ENCODE measurements at places on chromosomes 1 and 21. TPM values are rescaled to one million over a fixed set of nuclear protein-coding genes. Genes with fewer than 3 reads are reported as not detected.
A peak's percentile ranks its signal among the peaks of the same experiment; 100 is the strongest.

GRCh38 chr1:56403321-56403720 is 176.0 kb downstream of the PLPP3 start:
- DNase-seq = no peak

DNA sequence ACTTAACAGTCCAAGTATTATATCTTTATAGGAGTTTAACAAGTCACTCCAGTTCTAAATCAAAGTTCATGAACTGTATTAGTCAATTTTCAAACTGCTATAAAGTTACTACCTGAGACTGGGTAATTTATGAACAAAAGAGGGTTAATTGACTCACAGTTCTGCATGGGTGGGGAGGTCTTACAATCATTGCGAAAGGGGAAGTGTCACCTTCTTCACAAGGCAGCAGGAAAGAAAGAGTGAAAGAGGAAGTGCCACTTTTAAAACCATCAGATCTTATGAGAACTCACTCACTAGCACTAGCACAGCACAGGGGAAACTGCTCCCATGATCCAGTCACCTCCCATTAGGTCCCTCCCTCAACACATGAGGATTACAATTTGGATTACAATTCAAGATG is 70.0 kb downstream of the CLCA4 start:
- no peak for DNase-seq

GRCh38 chr1:5140136-5140535 is 485.7 kb downstream of the AJAP1 start:
- no peak for DNase-seq

The OLFML2B gene
- total RNA-seq = 1.5 TPM

The RYR2 gene
- total RNA-seq = 0.08 TPM

The CAMTA1 gene
- total RNA-seq = 47.5 TPM

- no peak for DNase-seq
Measured at GRCh38 chr1:7614576-7615074, 156.5 kb upstream of the VAMP3 start.

DNA sequence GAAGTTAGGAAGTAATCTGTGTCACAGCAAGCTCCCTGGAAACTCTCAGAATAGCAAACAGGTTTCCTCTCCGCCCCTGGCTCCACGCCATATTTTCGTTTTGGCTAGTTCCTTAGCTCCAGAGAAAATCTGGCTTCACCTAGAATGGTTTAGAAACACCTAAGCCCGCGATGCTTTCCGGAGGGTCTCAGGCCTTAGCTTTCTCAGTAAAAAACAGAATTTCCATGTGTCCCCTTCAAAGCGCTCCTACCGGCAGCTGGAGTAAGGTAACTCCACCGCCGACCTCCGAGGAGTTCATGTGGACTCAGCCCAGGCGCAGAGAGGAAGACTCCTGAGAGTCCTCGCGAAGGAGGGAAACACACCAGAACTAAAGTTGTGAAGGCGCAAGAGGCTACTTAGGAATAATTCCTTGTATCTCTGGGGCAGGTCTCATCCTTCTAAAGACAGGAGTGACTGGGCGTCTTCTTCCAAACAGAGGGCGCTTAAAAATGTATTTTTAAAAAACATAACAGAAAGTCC is 406 bp downstream of the KIAA0040 start:
- DNase-seq = peak; percentile 14

GRCh38 chr1:234992065-234992464 is 136.6 kb downstream of the TOMM20 start:
- DNase-seq = no peak

DNA sequence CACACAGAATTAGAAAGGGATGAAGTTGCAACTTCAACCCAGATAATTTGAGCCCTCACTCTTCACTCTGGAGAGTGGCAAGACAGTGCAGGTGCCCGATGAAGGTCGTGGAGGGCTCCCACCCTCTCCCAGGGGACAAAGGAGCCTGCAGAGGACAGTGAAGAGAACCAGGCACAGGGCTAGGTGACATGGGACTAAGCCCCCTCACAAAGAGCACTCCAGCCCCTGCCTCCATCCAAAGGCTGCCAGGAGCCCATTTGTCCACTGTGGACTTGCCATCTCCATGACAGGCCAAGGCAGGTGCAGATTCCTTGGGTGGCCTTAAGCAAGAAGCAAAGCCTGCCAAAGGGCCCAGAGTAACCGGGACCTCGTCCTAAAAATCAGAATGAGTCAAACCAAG is 15.1 kb downstream of the ERRFI1 start:
- DNase-seq = no peak

- DNase-seq = no peak
Measured at GRCh38 chr1:226553924-226554282, 5.3 kb downstream of the STUM start.

The PTPRF gene
- 0.86 TPM for total RNA-seq

All from activated T-cell treated with anti-CD3 and anti-CD28 coated beads, Interleukin-2, amount 50 U/mL, for 4 hours (primary cell).